ENCODE measurements at places on chromosomes 1 and 21.

DNA sequence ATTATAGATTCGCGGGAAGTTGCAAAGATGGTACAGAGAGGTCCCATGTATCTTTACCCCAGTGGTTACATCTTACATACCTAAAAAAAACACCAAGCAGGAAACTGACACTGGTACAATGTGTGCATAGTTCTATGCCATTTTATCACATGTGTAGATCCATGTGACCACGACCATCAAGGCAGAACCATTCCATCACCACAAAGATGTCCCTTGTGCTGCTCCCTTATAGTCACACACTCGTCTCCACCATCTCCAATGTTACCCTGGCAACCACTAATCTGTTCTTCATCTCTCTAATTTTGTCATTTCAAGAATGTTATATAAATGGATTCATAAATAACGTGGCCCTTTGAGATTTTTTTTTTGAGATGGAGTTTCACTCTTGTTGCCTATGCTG is 156.9 kb upstream of the MAGI3 start:
- no peak for DNase-seq

DNA sequence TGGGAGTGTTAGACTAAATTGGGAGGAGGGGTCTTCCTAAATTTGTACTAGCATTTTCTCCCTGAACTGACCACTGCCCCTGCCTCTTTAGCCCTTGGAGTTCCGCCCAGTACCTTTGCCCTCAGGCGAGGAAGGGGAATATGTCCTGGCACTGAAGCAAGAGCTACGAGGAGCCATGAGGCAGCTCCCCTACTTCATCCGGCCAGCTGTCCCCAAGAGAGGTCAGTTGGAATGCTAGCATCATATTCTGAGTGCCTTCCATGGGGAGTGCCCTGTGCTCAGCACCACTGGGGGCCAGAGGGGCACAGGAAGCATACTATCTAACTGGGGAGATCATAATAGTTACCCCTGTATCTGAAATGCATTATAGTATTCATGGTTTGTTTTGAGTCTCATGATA is 10.7 kb downstream of the POLR3GL start:
- DNase-seq: no peak

DNA sequence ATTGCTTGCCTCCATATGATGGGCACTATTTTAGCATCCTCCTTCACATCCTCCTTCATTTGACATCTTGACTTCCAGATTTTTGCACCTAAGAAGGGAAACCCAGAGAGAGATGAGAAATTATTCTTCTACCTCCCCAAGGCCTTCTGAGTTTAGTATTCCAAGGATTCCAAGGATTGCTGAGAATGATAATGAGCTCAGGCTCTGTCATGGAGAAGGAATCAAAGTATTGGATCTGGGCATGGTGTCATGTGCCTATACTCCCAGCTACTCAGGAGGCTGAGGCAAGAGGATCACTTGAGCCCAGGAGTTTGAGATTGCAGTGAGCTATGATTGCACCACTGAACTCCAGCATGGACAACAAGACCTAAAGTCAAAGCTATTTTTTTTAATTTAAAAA is 26.6 kb upstream of the ZNF281 start:
- no peak for DNase-seq

DNA sequence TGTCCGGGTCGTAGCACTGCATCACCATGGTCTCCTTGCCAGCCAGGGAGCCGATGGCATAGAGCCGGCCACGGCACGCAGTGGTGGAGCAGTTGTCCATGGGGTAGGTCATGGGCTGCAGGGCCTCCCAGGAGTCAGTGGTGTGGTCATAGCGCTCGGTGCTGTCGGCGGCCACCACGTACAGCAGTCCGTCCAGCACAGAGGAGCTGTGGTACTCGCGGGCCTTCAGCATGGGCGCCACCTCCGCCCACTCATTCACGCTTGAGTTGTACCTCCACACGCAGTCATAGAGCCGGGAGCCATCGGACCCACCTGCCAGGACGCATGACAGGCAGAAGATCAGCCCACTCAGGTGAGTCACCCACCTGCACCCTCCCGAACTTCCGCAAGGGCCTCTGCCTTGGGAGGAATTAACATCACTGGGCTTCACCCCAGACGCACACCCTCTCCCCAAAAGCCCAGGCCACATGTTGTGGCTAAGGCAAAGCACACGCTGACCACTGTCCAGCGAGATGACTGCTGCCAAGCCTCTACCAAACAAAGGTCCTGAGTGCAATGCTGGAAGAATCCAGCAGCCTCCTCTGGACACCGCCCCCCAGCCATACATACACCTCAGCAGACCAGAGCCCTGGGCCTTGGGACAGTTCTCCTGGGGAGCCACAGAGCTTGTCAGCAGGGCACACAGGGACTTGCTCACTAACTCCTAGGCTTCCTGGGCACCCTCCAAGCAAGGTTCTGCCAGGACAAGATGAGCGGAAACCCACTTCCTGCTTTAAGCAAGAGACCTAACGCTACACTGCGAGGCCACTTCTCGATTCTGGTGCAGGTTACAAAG is 3.3 kb downstream of the KLHL21 start:
- peak; percentile 60 for DNase-seq

DNA sequence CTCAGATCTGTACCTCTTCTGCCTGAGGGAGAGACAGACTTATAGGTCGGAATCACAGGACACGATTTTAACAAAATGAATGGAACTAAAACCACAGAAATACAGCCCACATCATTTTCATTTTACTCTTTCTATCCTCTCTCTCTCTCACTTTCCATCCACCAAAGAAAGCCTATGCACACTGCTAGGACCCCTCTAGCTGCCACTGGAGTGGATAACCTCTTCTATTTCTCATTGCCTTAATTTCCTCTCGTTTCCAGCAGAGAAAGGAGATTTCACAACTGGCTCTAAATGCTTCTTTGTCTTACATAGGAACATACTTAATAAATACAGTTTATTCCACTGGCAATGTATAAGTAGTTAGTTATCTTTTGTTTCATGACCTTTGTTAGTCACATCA is 867.8 kb upstream of the ADGRL4 start:
- no peak for DNase-seq
